ENCODE measurements at places on chromosomes 2 and 18.

DNA sequence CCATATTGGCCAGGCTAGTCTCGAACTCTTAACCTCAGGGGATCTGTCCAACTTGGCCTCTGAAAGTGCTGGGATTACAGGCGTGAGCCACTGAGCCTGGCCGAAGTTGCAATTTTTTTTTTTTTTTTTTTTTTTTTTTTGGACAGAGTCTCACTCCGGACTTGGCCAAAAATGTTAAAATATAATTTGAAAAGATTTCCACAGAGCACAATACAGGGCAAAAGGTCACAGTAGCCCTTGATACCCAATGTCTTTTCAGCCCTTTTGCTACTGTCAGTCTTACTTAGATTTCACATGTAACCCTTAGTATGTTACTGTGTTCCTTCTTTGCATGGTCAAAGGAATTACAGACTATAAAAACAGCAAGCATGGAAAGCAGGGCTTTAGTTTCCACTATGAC, 42.6 kb upstream of the MAPRE2 start:
- DNase-seq, result no peak

GRCh38 chr2:152682663-152683062, 34.6 kb downstream of the PRPF40A start:
- no peak for DNase-seq

- no peak for DNase-seq
Measured at GRCh38 chr2:169716938-169717690, 16.5 kb upstream of the KLHL23 start.

GRCh38 chr18:62555135-62555534, 32.3 kb downstream of the ZCCHC2 start:
- no peak for DNase-seq

DNA sequence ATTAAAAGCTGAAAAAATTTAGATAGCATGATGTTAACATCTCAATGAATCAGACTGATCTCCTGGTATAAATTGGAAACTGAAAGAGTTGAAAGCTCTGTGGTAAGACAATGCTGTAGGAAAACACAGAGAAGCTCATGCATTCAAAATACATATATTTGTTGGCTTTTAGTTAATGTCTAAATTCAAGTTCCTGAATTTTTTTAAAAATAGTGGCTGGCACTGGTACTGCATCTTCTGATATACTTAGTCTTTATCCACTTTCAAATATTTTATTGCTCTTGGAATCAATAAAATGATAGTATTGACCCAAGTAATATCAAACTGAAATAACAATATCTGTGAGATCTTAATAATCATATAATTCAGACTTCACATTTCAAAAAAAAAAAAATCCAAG, 151.4 kb upstream of the FIGN start:
- DNase-seq, result no peak
